ENCODE measurements at places on chromosomes 6 and 20.

- DNase-seq = no peak
Measured at GRCh38 chr20:9072861-9073500, 4.1 kb downstream of the PLCB4 start.

- DNase-seq = no peak
Measured at GRCh38 chr20:10626896-10627295, 46.9 kb downstream of the JAG1 start.

DNA sequence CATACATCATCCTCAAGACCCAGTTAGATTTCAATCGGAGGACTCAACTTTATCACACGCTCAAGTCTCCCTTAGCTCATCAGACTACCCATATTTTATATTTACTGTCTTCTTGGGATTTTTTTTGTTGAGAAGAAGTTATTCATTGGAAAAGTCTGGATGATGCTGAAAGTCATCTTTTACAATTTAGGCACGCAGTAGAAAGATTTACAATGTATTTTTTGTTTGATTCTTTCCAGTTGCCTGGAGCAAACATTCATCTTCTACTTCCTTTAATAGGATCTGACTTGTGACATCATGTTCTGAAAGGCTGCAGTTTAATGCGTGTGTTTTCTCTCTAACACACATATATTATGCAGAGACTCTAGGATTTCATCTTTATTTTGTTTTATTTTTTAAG, 235.7 kb downstream of the DOK5 start:
- no peak for DNase-seq

- DNase-seq = no peak
Measured at GRCh38 chr6:55853008-55854001, 22.1 kb downstream of the BMP5 start.

- DNase-seq = no peak
Measured at GRCh38 chr6:104402572-104402971, 457.1 kb downstream of the HACE1 start.

DNA sequence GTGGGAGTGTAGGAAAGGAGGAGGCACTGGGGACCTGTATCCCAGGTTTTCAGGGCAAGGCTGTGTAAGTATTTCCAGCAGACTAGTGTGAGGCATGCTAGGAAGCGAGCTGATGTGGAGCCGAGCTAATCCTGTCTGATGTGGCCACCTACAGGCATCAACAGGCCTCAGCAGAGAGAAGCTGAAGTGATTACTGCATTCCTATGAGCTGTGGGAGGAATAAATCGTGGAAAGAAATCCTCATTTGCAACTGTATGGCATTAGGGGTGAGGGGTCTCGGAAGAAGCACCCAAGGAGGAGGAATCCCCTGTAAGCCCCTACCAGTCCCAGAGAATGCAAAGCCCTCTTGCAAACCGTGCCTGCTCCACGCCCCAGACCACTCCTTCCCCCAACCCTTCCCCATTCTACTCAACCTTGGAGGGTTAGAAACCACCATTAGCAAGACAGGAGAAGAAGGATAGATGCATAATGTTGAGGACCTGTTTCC, 41.6 kb downstream of the C6orf15 start:
- DNase-seq = no peak

DNA sequence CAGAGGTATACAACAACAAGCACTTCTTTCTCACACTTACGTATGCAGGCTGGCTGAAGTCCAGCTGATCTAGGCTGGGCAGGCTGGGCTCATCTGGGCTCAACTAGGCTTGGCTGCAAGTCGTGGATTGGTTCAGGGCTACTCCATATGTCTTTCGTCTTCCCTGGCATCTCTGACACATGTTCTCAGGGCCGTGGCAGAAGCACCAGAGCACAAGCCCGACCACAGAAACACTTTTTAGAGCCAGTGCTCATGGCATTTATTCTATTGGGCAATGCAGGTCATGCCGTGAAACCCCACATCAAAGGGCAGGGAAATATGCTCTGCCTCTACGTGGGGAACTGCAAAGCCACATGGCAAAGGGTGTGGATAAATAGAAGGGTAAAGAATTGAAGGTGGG, 93.8 kb downstream of the RIN2 start:
- DNase-seq = no peak

All from cortex of kidney (tissue), 1 donor.